D341Med (cell line): ENCODE measurements at places on chromosomes 2 and 18.

- DNase-seq: no peak
Observed at GRCh38 chr2:187976259-187976985, 315.3 kb upstream of the GULP1 start.

DNA sequence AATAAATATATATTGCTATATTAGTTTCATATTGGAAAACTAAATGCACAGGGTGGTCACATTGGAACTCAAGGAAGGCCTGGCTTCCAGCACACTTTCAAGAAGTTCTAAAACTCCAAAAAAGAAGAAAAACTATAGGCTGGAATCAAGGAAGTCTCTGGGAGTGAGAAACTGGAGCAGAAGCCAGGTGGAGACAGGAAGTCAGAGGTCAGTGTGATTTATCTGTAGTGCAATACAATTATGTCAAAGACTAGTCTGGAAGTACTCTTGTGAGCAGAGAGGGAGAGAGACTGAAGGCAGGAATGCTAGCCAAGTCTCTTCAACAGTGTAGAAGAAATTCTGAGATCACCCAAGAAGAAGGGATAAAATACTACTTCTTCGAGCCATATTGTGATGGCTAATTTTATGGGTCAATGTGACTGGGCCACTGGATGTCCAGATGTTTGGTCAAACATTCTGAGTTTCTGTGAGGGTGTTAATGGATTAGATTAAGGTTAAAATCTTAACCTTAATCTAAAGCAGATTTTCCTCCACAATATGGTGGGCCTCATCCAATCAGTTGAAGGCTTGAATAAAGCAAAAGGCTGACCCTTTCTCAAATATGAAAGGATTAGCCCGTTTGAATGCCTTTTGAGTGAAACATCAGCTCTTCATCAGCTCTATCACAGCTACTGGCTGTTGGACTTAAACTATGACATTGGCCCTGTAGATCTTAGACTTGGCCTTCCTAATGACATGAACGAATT lies 208.0 kb downstream of the TDRD15 start:
- no peak for DNase-seq

DNA sequence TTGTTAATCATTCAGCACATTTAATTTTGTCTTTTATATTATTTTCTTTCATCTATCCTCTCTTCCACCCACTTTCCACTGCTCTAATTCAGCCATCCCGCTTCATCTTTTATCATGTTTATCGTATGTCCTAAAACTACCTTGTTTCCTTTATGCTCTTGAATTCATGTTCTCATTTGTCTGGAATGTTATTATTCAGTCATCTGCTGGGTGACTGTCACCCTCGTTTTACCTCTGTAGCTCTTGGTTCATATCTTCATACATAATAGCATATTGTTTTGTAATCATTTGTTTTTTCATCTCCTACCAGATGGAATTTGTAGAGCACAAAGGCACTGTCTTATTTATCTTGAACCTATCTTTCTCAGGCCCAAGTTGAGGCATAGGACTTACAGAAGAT lies 37.0 kb downstream of the SMCHD1 start:
- no peak for DNase-seq

GRCh38 chr2:34723683-34724082 lies 1124.6 kb upstream of the FAM98A start:
- no peak for DNase-seq

DNA sequence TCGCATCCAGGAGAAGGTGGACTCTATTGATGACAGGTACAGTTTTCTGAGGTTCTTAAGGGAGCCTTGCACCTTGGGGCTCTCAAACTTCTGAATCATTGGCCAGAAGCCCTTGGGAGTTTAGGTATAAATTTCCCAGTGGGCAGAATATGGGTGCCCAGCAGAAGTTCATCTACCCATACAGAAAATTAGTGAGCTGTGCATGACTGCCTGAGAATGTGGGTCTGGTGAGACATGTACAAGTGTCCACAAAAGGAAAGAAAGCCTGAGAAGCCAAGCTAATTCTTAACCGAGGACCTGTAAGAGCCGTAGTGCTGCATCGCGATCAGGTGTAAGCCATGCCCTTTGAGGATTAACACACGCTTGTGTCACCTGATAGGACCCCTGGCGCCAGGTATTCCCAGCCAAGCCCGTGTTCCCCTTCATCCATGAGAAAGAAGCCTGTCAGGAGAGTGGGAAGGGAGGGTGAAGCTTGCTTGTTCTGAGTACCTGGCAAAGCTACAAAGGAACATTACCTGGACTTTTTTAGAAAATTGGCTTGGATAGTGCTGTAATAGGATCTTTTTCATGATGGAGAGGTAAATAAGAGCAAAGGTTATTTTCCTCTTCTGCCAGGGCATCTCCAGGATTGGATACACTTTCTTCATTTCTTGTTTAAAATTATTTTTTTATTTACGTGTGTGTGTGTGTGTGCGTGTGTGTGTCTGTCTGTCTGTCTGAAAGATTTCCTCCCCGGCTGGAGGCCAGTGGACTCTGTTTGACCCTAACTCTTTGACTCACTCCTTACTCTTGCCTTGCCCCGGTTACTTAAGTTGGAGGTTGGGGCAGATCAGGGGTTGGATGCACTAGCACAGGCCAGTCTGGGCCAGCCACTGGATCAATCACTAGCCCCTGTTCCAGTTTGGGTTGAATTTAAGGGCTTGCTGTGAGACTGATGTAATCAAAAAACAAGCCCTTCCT lies 90.4 kb upstream of the EML6 start:
- no peak for DNase-seq

DNA sequence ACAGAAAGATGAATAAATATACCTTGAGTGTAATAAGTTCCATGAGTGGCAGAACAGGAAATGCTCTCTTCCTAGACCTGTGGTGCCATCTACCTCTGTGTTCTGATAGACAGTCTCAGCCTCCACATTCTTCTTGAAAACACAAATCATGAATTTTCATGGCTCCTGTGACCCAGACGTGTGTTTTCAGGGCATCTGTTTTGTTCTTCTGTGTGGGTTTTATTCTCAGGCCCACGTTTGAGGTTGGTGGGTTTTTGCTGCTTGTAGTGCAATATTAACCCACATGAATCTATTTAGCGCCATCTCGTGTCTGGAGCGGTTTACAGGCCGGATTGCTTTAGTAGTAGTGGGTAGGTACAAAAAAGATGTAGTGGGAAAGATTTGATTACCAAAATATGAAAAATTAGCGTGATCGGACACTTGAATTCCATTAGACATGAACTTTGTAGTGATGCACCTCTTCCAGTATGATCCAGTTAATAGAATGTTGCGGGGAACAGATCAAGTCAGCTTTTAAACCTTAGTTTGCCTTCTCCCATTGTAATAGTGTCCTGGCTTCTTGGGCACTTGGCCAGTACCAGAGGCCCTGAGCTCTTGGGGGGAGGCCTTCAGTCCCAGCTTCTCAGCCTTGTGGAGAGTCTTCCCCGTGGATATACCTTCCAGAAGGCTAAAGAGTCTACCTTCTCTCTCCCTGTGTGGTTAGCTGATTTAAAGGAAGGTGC lies 256.5 kb downstream of the TPGS2 start:
- DNase-seq: peak; percentile 75

GRCh38 chr2:164954186-164954585 lies 1.1 kb downstream of the SLC38A11 start:
- DNase-seq: no peak

DNA sequence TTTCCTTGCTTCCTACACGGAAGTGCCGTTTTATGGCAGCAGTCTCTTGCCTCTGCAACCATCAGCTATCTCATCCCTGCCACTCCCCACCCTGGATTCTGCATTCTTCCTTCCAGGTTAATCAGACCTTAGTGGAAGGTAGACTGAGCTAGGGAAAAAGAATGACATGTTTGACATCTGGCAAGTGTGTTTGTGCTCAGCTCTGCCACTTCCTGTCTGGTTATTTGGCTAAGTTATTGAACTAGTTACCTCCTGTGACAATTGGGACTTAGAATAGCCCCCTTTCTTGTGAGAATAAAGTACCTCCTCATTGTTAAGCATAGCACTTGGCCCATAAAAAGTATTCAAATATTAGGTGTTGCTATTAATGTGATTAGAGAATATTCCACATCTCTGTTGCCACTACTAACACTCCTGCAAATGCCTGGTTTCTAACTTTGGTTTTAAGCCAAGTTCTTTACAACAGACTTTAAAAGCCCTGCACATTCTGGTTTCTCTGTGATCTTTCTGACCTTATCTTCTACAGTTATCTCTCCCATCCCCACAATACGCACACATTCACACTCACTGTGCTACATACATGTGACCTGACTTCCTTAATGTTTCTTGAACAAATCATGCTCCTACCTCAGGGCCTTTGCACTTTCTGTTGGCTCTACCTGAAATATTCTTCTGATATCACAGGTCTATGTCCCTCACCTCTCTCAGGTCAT lies 10.8 kb upstream of the MAPRE2 start:
- DNase-seq: no peak

DNA sequence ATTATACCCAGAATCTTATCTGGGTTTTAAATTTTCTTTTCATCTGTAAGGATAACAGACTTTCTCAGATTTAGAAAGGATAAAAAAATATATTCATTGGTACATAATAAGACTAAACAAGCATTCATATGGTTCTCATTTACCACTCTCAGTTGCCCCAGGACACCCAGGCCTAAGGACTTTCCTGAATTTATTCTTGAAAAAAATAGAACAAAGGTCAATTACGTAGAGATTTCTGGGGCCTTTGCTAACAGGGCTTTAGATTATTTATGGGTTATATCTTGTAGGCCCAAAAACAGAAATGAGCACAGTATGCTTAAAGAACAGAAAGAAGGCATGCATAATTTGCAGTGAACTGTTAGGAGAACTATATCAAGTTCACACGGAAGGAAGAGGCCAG lies 269.0 kb upstream of the COL3A1 start:
- DNase-seq: no peak

DNA sequence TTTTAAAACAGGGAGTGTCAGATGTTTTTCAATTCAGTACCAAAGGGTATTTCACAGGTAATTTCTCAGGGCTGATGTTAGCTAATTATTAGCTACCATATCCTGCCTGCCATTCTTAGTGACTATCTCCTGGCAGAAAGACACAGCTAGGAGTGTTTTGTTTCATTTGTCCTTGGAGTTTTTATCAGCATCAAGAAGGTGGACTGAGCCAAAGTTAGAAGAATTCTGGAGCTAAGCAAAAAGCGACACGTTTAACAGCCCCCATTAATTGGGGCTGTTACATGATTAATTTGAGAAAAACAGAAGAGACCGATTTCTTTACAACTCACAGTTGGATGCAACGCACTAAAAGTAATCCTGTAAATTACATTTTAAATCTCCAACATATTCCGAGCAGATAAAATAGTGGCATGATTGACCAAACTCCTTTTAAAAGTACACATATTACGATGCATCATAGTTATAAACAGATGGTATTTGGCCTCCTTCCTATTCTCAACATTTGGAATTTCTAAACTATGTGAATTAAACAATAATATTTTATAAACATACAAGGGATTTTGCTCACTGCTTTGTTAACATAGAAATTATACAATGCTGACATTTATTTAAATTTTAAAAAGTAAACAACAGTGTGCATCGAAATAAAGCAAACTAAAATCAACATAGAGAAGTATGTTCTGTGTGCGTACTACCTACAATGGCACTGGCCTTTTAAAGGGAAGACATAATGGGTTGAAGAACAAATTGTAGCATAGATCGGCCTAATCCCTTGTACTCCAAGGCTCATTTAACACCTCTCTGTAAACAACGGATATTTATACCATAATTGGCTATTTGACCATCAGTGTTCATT lies 585.1 kb downstream of the ZEB2 start:
- no peak for DNase-seq

DNA sequence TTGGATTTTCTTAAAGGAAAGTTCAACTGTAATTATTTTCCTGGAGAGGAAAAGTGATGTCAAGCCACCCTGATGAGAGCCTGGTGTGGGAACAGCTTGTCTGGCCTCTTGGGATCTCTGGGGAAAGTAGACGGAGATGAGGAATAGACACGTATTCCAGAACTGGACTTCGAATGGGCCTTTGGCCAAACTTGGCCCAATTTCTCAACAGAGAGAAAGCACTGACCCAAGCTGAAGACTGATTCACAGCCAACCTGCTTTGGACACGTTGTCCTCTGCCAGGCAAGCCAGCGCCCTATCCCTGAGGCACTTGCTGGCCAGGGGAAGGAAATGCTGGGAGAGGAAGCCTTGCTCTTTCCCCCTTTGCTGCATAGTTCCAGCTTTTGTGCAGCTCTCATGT lies 70.8 kb upstream of the CTAGE1 start:
- no peak for DNase-seq

DNA sequence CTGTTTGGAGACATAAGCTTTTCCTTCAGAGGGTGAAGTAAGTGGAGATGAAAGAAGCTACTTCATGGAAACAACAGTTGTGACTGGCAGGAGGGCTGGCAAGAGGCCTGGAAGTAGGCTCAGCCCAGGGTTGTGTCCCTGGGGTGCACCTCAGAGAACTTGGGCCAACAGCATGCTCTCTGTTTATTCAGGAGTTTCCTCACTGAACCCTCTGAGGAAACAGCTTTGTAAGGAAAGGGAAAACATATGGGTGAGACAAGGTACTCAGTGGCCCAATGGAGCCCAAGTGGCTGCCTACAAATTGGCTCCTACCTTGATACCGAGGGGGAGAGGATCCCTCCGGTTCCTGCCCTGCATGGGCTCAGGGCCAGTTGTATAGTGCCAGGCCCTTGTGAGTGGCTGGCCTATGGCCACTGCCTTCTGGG lies 115.5 kb upstream of the ITGA6 start:
- DNase-seq: no peak

GRCh38 chr2:60453301-60453700 lies 100.2 kb downstream of the BCL11A start:
- no peak for DNase-seq

DNA sequence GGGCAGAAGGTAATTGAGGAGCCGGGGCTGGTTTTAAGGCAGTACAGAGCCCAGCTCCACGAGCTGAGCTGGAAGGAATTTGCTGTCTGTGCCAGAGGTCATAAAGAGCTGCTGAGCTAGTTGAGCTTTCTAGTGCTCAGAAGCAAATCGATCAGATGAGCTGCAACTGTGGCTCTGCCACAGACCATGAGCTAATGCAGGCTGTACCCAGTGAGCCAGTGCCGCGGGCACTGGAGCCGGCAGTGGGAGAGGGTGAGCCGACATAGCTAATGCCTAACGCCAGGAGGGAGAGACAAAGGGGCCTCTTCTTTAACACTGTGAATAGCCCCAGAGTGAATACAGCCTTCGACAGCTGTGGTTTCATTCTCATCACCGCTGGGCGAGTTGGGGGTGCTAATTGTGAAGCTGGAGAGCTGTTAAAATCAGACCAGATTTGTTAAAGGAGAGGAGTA lies 410.1 kb upstream of the TCF4 start:
- DNase-seq: no peak
